Heart left ventricle (tissue), 16 donors: ENCODE measurements at places on chromosomes 6 and 20. TPM values are rescaled to one million over a fixed set of nuclear protein-coding genes. Genes with fewer than 3 reads are reported as not detected.

The CALHM4 gene
- total RNA-seq, result 0.67 TPM

The HLA-G gene
- total RNA-seq, result not detected

The TMC2 gene
- not detected for total RNA-seq

The PRR18 gene
- 0.10 TPM for total RNA-seq

The BACH2 gene
- total RNA-seq, result 1.2 TPM

The DEFB124 gene
- not detected for total RNA-seq

The ULBP1 gene
- total RNA-seq, result 0.10 TPM

The SPAG4 gene
- 4.5 TPM for total RNA-seq

- no peaks in the 10 kb centered on the region for H3K27me3 ChIP-seq
- peaks cover 5% of the 10 kb centered on the region for H3K4me1 ChIP-seq
- no peak overlapping the region for H3K4me3 ChIP-seq
- no peak overlapping the region for H3K27ac ChIP-seq
- peak; percentile 69 for DNase-seq
Measured at GRCh38 chr6:150579611-150580010, 20.1 kb upstream of the PLEKHG1 start.

GRCh38 chr6:134521116-134521501 lies 203.2 kb upstream of the SGK1 start:
- no peak for DNase-seq
- no peak overlapping the region for H3K4me3 ChIP-seq
- H3K4me1 ChIP-seq, result peaks cover 7% of the 10 kb centered on the region
- H3K27me3 ChIP-seq, result no peaks in the 10 kb centered on the region
- no peak overlapping the region for H3K27ac ChIP-seq

GRCh38 chr6:88268508-88268907 lies 102.4 kb upstream of the CNR1 start:
- H3K4me3 ChIP-seq, result no peak overlapping the region
- no peaks in the 10 kb centered on the region for H3K4me1 ChIP-seq
- H3K36me3 ChIP-seq, result no peaks in the 10 kb centered on the region
- no peak for DNase-seq
- H3K27ac ChIP-seq, result no peak overlapping the region

GRCh38 chr20:20955892-20956291 lies 150.3 kb downstream of the LINC00237 start:
- DNase-seq, result no peak
- no peak overlapping the region for H3K4me3 ChIP-seq
- no peak overlapping the region for H3K27ac ChIP-seq
- H3K36me3 ChIP-seq, result no peaks in the 10 kb centered on the region
- H3K4me1 ChIP-seq, result no peaks in the 10 kb centered on the region

DNA sequence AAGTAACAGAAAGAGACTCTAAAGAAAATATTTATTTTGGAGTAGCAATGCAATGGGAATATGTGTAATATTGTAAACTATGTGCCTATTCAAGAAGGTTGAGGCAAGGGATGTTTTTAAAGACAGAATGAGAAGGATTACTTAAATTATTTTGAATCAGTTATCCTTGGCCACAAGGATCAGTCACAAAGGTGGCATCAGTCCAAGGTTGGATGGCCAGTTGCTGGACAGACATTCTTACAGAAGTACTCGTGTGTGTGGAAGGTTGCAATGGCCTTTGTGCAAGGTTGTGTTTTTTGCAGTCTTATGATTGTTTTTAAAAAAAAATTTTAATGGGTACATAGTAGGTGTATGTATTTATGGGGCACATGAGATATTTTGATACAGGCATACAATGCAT lies 2.0 kb downstream of the QRSL1 start:
- DNase-seq, result no peak
- no peaks in the 10 kb centered on the region for H3K36me3 ChIP-seq
- H3K4me3 ChIP-seq, result no peak overlapping the region
- H3K27ac ChIP-seq, result no peak overlapping the region

DNA sequence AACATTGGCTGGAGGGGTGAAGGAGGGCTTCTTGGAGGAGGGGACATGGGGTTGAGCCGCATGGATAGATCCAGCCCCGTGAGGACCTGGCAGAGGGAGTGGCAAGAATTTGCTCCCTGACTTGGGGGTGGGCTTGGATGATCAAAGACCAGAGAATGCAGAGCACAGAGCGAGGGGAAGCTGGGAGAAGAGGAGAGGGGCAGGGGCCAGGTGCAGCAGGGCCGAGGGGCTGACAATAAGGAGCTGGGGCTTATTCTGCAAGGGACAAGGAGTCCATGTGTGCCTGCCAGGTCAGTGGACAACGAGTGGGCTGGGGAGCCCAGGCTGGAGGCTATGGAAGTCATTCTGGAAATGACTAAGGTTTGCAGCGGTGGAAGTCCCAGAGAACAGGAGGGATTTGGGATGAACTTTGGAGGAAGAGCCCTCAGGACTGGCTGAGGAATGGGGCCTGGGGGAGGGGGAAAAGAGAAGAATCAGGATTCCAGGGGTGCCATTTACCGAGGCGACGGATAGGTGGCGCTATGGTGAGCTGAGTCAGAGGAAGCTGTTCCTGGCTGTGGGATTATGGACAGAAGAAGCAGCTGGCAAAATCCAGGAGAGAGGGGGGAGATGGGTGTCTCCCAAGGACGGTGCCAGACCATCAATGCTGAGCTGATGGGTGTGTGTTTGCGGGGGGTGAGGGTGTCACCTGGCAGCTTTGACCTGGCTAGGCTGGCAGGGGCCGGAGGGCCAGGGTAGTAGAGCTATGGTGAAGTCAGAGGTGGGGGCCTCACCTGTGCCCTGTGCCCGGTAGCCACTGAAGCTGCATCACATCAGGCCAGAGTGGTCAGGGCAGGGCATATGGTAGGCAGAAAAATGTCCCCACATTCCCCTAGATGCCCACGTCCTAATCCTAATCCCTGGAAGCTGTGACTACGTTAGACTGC lies 7.8 kb downstream of the KCNG1 start:
- H3K27ac ChIP-seq, result no peak overlapping the region
- peaks cover 27% of the 10 kb centered on the region for H3K27me3 ChIP-seq
- H3K4me3 ChIP-seq, result no peak overlapping the region
- DNase-seq, result no peak

GRCh38 chr6:16466800-16467553 lies 228.6 kb downstream of the GMPR start:
- H3K36me3 ChIP-seq, result no peaks in the 10 kb centered on the region
- H3K27ac ChIP-seq, result no peak overlapping the region
- H3K4me3 ChIP-seq, result no peak overlapping the region
- no peaks in the 10 kb centered on the region for H3K4me1 ChIP-seq
- no peak for DNase-seq
- H3K27me3 ChIP-seq, result no peaks in the 10 kb centered on the region

GRCh38 chr6:151441390-151442166 lies 10.3 kb downstream of the RMND1 start:
- H3K27me3 ChIP-seq, result no peaks in the 10 kb centered on the region
- no peak for DNase-seq
- no peak overlapping the region for H3K27ac ChIP-seq
- no peak overlapping the region for H3K4me3 ChIP-seq
- peaks cover 48% of the 10 kb centered on the region for H3K4me1 ChIP-seq
- H3K36me3 ChIP-seq, result no peaks in the 10 kb centered on the region

GRCh38 chr20:16111172-16111832 lies 461.9 kb downstream of the KIF16B start:
- H3K4me1 ChIP-seq, result peaks cover 3% of the 10 kb centered on the region
- H3K36me3 ChIP-seq, result no peaks in the 10 kb centered on the region
- no peak for DNase-seq
- no peak overlapping the region for H3K27ac ChIP-seq
- no peaks in the 10 kb centered on the region for H3K27me3 ChIP-seq

DNA sequence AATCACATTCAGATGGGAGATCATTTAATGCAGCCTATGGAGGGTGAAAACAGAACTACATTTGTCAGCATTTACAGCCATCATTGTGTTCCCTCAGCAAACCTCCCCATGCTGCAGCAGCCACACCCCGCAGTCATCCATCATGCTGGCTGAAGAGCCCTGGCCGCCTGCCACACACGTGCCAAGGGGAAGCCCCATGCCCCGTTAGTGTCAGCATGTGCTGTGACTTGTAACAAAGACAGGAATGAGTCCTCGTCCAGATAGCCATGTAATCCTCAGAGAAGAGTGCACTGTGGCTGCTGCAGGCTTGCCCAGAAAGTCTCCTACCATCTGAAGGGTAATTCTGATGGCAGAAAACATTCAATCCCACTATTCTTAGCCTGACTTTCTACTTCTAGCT lies 1097.8 kb downstream of the KIF16B start:
- no peak overlapping the region for H3K4me3 ChIP-seq
- H3K36me3 ChIP-seq, result no peaks in the 10 kb centered on the region
- H3K27ac ChIP-seq, result no peak overlapping the region
- no peaks in the 10 kb centered on the region for H3K4me1 ChIP-seq

DNA sequence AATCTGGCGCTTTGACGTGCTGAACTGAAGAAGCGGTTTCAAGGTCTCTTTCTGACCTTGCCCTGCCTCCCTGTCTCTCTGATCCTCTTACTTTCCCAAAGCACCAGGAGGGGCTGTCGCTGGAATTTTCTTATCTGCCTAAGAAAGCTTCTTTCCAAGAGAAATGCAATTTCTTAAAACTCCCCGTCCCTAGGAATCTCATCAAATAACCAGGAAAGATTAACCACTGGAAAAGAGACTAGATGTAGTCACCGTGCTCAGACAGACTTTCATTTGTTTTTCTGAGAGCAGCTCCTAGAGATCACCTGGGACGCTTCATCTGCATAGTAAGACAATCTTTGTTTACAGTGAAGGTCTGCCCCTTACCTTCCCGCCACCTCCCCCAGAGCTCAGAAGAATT lies 38.6 kb downstream of the PDYN start:
- H3K36me3 ChIP-seq, result no peaks in the 10 kb centered on the region
- no peak overlapping the region for H3K4me3 ChIP-seq
- no peaks in the 10 kb centered on the region for H3K27me3 ChIP-seq
- no peak overlapping the region for H3K27ac ChIP-seq

- H3K36me3 ChIP-seq, result no peaks in the 10 kb centered on the region
- no peak overlapping the region for H3K27ac ChIP-seq
- no peaks in the 10 kb centered on the region for H3K4me1 ChIP-seq
- no peak for DNase-seq
- no peak overlapping the region for H3K4me3 ChIP-seq
- no peaks in the 10 kb centered on the region for H3K27me3 ChIP-seq
Measured at GRCh38 chr20:48207505-48207904, 422.2 kb upstream of the SULF2 start.

DNA sequence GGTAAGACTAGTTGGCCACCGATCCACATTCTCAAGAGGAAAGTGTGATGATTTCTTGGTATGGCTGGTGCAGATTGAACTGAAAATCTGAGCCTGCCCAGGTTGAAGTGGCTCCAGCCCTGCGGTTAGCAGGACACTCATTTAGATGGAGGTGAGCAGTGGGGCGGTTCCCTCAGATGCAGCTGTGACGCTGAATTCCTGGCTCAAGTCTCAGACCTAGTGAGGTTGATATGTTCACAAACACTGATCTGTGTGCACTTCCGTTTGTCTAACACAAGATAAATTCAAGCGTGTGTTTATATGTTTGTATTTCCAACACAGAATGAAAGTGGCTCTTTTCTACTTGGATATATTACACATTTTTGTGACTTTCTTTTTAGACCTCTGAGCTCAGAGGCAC lies 83.4 kb upstream of the FRMD1 start:
- H3K36me3 ChIP-seq, result no peaks in the 10 kb centered on the region
- peaks cover 5% of the 10 kb centered on the region for H3K27me3 ChIP-seq
- no peak overlapping the region for H3K27ac ChIP-seq
